M059J (cell line): ENCODE measurements at places on chromosomes 7 and 10. TPM values are rescaled to one million over a fixed set of nuclear protein-coding genes. Genes with fewer than 3 reads are reported as not detected.

Gene ITPRID1
- total RNA-seq = not detected in 2 replicates

Gene GNG11
- total RNA-seq = 30.2 and 31.1 TPM in 2 replicates

Gene ABLIM1
- 1.4 and 5.8 TPM in 2 replicates for total RNA-seq

Gene PRF1
- total RNA-seq = not detected in 2 replicates

Gene GNAT3
- total RNA-seq = 0.12 and 1.6 TPM in 2 replicates

Gene MLXIPL
- total RNA-seq = 0.07 and 0.71 TPM in 2 replicates

Gene MMRN2
- 0.84 TPM in 1 of 2 replicates, not detected in the other for total RNA-seq

Gene LRRTM3
- total RNA-seq = not detected in 2 replicates

Gene MINPP1
- total RNA-seq = 57.3 and 61.4 TPM in 2 replicates

Gene CCSER2
- 15.0 and 18.3 TPM in 2 replicates for total RNA-seq

Gene GPR37
- 3.8 and 6.2 TPM in 2 replicates for total RNA-seq

Gene TFR2
- 1.6 and 1.8 TPM in 2 replicates for total RNA-seq

Gene HOXA3
- total RNA-seq = 0.86 and 8.6 TPM in 2 replicates

Gene NUP205
- total RNA-seq = 82.5 and 109 TPM in 2 replicates
